EL (cell line): ENCODE measurements at places on chromosomes 4 and X.

- peak; percentile 32 for DNase-seq
Measured at GRCh38 chrX:153818571-153819383, 11.6 kb downstream of the PDZD4 start.

- DNase-seq = no peak
Measured at GRCh38 chr4:6596948-6597347, 22.0 kb downstream of the MAN2B2 start.

GRCh38 chr4:7007142-7007907 is 35.8 kb upstream of the TADA2B start:
- DNase-seq = no peak

DNA sequence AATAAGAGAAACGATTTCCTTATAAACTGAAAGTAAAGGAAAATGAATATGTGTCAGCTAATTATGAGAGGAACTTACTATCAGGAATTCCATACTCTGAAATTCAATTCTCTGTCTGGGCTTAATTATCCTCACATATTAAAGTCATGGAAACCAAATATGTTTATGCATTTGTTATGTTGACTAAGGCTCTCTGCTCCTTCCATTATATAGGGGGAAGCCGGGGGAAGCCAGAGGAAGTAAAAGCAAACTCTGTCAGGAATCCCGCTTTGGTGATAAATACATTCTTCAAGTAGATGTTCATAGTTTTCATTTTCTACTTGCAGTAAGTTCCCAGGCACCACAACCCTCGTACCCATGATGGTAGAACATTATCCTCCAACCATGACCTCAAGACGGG is 142.8 kb upstream of the VCX2 start:
- no peak for DNase-seq

GRCh38 chrX:108722561-108722960 is 13.8 kb downstream of the IRS4 start:
- DNase-seq = no peak
